Activated T-cell treated with anti-CD3 and anti-CD28 coated beads for 1 hour (primary cell): ENCODE measurements at places on chromosomes 3 and 15.
A peak's percentile ranks its signal among the peaks of the same experiment; 100 is the strongest.

GRCh38 chr3:12395349-12396012 is 88.8 kb upstream of the TSEN2 start:
- no peak for DNase-seq

GRCh38 chr3:182967218-182968204 is 12.8 kb downstream of the DCUN1D1 start:
- no peak for DNase-seq

DNA sequence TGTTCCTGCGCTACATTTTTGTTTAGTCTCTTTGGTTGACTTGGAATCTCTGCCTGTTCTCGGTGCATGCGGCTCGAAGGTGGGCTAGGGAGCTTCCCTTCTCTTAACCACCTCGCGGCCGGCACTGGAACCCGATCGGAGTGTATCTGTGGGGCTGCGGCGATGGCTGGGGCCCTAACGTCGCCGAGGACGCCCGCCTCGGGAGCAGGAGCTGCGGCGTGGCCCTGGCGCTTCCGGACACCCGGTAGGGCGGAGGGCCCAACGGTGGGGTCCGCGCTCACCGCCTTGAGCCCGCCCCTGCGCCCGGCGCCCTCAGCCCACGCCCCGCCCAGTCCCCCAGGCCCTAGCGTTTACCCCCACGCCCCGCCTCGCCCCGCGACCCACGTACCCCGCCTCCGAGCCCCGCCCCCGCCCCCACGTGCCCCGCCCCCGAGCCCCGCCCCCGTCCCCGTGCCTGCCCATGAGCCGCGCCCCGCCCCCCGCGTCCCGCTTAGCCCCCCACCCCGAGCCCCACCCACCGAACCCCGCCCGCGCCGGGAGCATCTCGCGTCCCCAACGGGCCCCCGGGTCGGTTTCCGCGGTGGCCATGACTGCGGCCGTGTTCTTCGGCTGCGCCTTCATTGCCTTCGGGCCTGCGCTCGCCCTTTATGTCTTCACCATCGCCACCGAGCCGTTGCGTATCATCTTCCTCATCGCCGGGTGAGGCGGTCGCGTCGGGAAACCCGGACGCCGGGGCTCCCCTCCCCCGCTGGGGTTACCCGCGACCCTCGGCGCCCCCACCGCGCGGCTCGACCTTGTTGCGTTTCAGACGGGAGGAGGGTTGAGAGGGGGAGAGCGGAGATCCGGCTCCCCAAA is at the start of gene APH1B:
Gene APH1B, plus strand, starts transcription at position 568 of the 855 bp plus-strand sequence. Its CDS starts 19 bp downstream, at position 587.
- DNase-seq, result peak; percentile 74

DNA sequence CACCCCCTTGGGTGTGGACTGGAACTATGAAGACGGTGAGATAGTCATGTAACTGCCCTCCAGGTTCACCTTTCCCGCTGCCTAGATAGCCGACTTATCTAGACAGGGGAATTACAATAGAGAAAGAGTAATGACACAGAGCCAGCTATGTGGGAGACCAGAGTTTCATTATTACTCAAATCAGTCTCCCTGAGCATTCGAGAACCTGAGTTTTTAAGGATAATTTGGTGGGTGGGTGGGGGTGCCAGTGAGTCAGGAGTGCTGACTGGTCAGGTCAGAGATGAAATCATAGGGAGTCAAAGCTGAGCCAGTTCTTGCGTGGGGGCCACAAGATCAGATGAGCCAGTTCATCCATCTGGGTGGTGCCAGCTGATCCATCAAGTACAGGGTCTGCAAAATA is 19.7 kb upstream of the DNAJC19 start:
- no peak for DNase-seq

DNA sequence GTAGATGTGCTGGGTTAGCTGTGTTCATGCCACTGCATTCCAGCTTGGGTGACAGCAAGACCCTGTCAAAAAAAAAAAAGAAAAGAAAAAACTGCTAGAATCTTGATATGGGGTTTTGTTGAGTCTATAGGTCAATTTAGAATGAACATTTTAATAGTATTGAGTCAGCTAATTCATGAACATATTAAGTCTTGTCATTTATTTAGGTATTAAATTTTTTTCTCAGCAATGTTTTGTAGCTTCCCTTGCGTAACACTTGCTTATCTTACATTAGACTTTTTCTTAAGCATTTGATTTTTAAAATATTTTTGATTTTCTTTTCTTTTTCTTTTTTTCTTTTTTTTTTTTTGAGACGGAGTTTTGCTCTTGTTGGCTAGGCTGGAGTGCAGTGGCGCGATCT is 60.7 kb upstream of the GOLGA6B start:
- DNase-seq, result no peak

DNA sequence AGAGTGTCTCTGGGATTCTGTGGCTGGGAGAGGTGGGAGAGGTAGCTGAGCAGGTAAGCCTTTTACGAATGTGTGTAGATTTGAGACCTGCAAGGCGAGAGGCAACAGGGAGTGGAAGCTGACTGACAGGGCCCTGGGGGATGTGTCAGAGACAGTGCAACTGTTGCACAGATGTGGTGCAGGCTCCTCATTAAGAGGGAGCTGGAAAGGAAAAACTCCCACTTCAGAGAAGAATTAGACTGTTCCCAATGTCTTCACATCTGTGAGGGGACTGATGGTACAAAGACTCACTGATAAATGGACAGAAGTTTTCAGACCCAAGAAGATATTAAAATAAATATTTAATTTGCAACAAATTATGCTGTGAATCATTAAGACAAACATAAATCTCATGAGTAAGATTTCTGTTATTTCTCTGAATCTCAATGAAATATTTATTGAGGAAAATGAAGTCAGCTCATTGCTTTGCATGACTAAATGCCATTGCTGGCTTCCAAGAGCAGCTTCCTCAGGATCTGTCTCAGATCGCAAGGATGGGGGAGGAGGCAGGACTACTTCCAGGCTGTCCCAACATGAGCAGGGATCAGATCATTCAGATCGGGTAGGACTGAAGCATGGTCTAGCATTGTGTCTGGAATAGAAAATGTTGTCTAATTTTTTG is 127.3 kb upstream of the ROPN1 start:
- no peak for DNase-seq

- no peak for DNase-seq
These were observed 10.6 kb upstream of the FSTL1 start for GRCh38 chr3:120461416-120461815.

GRCh38 chr3:132038198-132038825 is 3.5 kb upstream of the CPNE4 start:
- DNase-seq, result no peak

- DNase-seq, result no peak
These were observed 953.8 kb downstream of the IGSF11 start for GRCh38 chr3:118080889-118081288.

DNA sequence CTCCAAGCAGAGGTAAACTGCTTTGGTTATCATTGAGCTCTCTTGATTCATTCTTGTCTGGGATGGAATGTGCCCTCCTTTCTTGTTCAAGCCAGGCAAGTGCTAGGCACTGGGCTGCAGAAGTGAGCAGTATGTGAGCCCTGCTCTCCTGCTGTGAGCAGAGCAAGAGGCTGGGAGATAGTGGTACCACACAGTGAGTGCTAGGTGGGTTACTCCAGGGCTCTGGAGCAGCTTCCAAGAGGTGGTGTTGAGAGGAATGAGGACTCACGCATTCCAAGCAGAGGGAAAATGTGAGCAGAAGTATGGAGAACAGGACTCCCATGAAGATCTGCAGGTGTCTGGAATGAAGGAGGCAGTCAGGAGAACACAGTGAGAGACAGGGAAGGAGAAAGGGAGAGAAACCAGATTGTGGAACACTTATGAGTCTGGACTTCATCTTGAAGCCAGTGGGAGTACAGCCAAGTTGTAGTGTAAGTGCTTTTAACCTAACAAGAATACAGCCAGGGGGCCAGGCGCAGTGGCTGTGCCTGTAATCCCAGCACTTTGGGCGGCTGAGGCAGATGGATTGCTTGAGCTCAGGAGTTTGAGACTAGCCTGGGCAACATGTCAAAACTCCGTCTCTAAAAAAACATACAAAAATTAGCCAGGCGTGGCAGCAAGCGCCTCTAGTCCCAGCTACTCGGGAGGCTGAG is 199.9 kb upstream of the CTDSPL start:
- no peak for DNase-seq

- no peak for DNase-seq
These were observed 6.4 kb downstream of the BDH1 start for GRCh38 chr3:197549261-197549885.

GRCh38 chr3:39183211-39184080 is 8.9 kb downstream of the XIRP1 start:
- DNase-seq, result no peak

- no peak for DNase-seq
These were observed 4.0 kb upstream of the NR2F2 start for GRCh38 chr15:96326328-96327154.

- DNase-seq, result no peak
These were observed 49.4 kb downstream of the ITGB5 start for GRCh38 chr3:124837730-124838186.

DNA sequence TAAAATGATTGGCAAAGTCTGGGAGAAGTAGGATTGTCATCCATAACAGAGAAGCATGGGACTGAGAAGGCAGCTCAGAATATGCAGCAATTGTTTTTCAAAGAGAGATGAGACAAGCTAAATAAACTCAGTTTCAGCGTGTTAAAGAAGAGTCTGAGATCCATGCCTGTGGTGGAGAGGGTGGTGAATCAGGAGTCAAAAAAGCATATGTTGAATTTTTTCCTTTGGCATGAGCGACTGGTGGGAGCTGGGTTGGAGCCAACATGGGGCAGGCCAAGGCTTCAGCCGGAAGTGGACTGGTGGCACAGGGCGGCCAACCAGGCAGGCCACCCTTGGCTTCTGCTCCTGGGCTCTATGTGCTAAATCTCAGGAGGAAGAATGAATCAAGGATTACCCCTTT is 102.0 kb downstream of the SST start:
- no peak for DNase-seq

DNA sequence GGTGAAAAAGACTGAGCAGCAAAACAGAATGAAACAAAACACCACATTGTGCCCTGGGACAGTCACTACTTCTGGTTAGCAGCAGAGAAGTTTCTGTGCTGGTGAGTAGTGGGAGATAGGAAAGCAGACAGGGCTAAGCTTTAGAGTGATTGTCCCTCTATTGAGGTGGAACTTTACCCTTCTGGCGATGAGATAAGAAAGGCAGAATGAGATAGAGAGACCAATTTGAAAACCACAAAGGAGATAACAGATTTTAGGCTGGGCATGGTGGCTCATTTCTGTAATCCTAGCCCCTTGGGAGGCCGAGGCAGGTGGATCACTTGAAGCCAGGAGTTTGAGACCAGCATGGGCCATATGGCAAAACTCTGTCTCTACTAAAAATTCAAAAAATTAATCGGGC is 208.5 kb downstream of the TBL1XR1 start:
- DNase-seq, result no peak
